ENCODE measurements at places on chromosomes 2 and 18. TPM values are rescaled to one million over a fixed set of nuclear protein-coding genes. Genes with fewer than 3 reads are reported as not detected.

- H3K27me3 ChIP-seq, result no peaks in the 10 kb centered on the region
- no peak overlapping the region for H3K27ac ChIP-seq
- DNase-seq, result no peak
These were observed 11.4 kb upstream of the CNDP1 start for GRCh38 chr18:74522635-74523548.

DNA sequence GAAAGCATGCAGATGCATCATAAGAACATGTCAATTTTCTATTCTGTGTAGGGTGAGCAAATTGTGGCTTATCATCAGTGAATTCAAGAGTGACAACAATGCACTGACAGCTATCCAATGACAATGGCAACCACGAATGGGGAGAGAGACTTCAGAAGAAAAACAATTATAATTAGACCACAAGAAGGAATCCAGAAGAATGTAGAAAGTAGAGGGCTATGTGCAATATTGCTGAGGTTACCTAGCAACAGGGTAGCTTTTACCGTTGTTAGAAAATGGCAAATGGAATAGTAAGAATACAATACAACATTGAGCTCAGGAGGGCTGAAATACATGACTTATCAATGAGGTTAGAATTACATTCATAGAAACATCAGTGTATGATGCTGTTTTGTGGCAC lies 71.1 kb upstream of the SESTD1 start:
- H3K36me3 ChIP-seq, result no peaks in the 10 kb centered on the region
- H3K27ac ChIP-seq, result no peak overlapping the region
- H3K27me3 ChIP-seq, result no peaks in the 10 kb centered on the region

GRCh38 chr2:44843086-44843485 lies 98.4 kb upstream of the SIX3 start:
- H3K4me1 ChIP-seq, result no peaks in the 10 kb centered on the region
- no peak overlapping the region for H3K4me3 ChIP-seq
- H3K27ac ChIP-seq, result no peak overlapping the region
- no peak for DNase-seq

DNA sequence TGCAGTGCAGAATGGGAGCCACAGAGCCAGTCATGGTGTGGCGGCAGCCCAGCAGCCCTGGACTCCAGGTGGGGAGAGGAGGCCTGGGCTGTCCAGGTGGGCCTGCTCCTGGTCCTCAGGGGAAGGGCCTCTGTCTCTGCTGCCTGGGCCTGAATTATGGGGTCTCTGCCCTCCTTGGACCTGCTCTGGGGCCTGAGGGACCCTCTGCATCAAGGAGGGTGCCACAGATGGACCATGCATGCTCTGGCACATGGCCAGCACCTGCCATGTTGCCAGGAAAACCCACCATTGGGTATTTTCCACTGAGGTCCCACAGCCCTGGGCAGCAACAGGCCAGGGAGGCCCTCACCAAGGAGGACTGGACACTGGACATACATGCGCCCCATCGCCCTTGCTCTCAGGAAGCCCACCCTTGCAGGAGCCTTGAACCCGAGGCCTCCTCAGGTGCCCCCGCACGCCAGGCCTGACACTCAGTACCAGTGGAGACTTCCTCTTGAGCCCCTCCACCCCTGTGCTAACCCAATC lies 107.1 kb downstream of the NDUFA10 start:
- H3K4me3 ChIP-seq, result no peak overlapping the region
- H3K27me3 ChIP-seq, result no peaks in the 10 kb centered on the region
- no peaks in the 10 kb centered on the region for H3K4me1 ChIP-seq

Gene DYNAP
- total RNA-seq, result not detected

Gene MFSD2B
- 1.0 TPM for total RNA-seq
